ENCODE measurements at places on chromosomes 4 and X.
A peak's percentile ranks its signal among the peaks of the same experiment; 100 is the strongest.

GRCh38 chr4:11495818-11496217 is 67.1 kb upstream of the HS3ST1 start:
- DNase-seq, result no peak

DNA sequence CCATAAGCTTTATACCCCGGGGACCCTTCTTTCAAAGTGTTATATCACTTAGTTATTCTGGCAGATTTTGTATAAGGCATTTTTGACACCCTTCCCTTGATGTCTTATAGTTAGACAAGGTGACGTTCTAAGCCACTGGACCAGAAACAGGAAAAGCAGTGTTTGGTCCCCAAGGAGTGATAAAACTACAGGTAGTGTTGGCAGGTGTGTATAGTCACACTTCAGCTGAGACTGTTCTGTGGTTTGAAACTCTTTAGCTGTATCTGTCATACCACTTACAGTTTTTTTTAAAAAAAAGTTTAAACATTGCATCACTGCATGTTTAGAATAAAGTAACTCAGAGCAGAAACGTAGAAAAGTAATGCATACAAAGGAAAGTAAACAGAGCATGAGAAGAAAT is 48.5 kb downstream of the TLL1 start:
- no peak for DNase-seq

- DNase-seq, result no peak
Observed at GRCh38 chr4:74188912-74189311, 31.0 kb downstream of the MTHFD2L start.

DNA sequence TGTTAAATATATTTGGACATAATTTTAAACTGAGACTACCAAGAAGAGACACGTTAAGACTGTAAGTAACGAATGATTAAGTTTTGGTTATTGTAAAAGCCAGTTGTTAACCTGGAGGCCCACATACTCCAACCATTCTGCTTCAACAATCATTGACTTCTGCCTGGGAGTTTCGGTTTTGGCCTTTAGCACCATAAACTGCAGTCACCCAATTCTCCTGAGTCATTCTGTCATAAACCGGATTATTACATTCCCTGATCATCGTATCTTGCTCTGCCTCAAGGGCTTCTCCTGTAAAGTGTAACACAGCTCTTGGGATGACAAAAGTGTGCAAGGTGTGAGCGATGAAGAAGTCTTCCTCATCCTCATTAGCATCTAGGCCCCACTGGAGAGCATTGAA is 46.9 kb upstream of the PABPC1L2A start:
- DNase-seq, result no peak

GRCh38 chr4:184347251-184348239 is 126.8 kb downstream of the IRF2 start:
- DNase-seq, result no peak

DNA sequence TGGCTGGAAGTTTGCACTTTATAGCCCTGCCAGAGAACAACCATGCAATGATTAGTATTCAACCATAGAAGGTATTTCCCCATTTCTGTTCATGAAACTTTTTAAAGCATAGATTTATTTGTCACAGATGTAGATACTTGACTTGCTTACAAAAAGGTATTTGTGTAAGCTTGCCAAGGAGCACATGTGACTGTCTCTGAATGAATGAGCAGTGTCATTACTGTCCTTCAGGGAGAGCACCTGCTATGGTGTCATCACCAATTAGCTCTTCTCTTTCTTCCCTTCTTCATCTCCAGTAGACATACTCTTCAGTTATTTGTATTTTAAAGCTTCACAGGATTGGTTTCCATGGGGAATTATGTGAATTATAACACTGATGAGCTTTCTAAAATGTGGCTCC is 1064.7 kb upstream of the GRIA3 start:
- DNase-seq, result no peak

- no peak for DNase-seq
Observed at GRCh38 chrX:87924619-87925018, 407.0 kb downstream of the KLHL4 start.

GRCh38 chr4:173264684-173265185 is 69.4 kb downstream of the HMGB2 start:
- peak; percentile 51 for DNase-seq

DNA sequence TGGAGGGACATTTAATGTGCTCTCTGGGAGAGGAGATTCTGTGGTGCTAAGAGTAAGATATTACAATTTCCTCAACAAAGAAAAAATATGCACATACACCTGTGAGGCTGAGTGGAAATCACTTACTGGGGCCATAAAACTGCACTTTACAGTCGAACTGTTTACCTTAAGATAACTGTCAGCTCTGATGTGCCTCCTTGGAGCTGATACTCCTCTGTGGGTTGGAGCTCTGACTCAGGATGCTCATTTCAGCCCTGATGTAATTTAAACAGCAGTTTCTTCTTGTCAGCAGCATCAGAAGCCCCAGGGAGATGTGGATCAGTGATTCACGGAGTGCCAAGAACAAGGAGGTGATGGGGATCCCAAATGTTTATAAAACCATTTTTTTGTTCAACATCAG is 241.9 kb upstream of the SFRP2 start:
- DNase-seq, result no peak

DNA sequence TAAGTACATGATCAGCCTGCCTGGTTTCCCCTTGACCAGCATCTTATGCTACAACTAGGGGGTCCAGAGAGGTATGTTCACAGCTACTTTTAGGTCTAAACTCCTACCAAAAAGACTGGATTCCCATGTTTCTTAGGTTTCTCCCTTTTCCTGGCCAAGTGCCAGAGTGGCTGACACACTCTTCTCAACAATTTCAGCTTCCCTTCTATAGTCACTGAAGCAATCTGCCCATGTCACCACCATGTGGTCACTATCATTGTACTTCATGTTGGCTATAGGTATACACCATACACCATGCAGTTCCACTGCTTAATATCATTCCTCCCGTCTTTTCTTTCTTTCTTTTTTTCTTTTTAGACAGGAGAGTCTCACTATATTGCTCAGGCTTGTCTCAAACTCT is 66.9 kb downstream of the KLHL13 start:
- no peak for DNase-seq

DNA sequence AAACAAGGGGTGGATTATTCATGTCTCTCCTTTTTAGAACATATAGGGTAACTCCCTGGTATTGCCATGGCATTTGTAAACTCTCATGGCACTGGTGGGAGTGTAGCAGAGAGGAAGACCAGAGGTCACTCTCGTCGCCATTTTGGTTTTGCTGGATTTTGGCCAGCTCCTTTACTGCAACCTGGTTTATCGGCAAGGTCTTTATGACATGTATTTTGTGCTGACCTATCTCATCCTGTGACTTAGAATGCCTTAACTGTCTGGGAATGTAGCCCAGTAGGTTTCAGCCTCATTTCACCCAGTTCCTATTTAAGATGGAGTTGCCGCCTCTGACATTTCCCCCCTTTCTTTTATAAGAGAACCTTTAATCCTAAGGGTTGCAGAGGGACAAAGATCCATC is 45.8 kb downstream of the MGST2 start:
- DNase-seq, result no peak

- no peak for DNase-seq
Observed at GRCh38 chr4:176376032-176376614, 56.4 kb downstream of the SPCS3 start.

Measured in natural killer cell (primary cell).